ENCODE measurements at places on chromosomes 11 and 22.

GRCh38 chr11:26842478-26843282, 120.8 kb upstream of the SLC5A12 start:
- DNase-seq, result no peak

- DNase-seq, result no peak
Measured at GRCh38 chr11:61480994-61481335, 27.6 kb upstream of the LRRC10B start.

- no peak for DNase-seq
Measured at GRCh38 chr11:2397005-2397404, 3.5 kb upstream of the TSSC4 start.

- no peak for DNase-seq
Measured at GRCh38 chr22:38350444-38351359, 33.5 kb upstream of the CSNK1E start.

Measured in activated naive CD4-positive, alpha-beta T cell (primary cell).